ENCODE measurements at places on chromosomes 7 and 10.
A peak's percentile ranks its signal among the peaks of the same experiment; 100 is the strongest.

- no peak for DNase-seq
Observed at GRCh38 chr7:29289156-29290021, 94.8 kb downstream of the CHN2 start.

GRCh38 chr7:96034940-96035727 lies 262.8 kb downstream of the DYNC1I1 start:
- no peak for DNase-seq

GRCh38 chr7:104795616-104796398 lies 218.2 kb upstream of the KMT2E start:
- no peak for DNase-seq

GRCh38 chr7:107591421-107591820 lies 11.4 kb downstream of the BCAP29 start:
- no peak for DNase-seq

- DNase-seq = no peak
Observed at GRCh38 chr10:118571123-118571522, 24.3 kb downstream of the PRLHR start.

DNA sequence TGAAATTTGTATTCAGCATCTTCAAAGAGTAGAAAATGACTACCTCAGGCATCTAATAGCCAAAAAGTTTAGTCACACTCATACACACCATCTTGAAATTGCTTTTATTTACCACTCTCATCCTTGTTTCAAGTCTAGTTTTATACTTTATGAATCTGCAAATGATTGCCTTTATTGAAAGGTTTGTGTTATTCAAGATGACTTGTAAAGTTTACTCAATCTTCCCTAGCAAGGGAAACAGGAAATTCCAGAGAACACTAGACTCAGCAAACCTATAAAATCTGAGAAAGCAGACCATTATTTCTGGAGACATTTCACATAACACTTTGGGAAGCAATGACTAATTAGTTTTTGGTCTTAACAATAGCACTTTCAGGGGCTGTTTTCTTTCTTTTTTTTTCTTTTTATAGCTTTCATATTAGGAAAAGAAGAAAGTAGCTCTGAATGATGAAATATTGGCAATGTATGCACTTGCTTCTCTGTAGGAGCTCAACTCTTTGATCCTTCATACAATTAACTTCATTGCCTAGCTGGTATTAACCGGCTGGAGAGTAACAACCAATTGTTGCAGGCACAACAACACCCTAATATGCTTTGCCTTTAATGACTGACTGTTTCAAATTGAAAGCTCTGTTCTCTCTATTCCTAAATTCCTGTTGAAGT lies 68.9 kb upstream of the HDAC9 start:
- peak; percentile 71 for DNase-seq

GRCh38 chr10:28878236-28878970 lies 201.1 kb downstream of the BAMBI start:
- no peak for DNase-seq

DNA sequence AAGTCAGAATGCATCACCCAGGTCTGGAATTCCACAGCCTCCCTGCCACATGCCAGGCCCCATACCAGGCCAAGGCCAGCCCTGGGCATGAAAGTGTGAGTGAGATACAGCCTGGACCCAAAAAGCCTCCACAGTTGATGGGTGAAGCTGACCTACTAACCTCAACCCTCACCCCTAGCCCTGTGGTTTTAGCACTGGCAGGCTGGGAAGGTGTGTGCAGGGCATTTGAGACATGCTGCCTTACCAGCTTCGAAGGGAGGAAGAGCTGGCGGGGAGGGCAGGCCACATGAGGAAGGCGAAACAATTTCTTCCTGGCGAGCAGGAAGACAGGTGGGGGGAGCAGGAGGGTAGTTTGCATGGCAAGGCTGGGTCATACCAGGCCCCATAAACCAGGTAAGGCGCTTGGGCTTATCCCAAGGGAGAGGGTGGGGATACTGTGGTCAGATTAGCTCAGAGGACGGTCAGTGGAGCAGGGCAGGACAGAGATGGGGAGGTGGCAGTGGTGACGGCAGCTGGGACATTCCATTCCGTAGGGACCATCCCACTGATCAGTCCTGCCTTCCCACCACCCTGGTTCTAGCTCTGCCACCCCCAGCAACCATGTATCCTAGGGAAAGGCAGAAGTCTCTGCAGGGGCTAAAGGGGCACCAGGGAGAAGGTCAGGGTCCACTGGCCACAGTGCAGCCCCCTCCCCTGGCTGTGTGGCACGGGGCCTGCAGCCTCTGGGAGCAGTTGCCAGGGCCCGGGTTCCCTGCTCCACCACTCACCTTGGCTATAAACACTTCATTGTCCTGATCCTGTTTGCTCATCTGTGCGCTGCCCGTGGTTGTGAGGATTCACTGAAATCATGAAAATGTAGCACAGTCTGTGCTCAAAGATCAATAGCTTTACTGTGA lies 155.8 kb downstream of the NRF1 start:
- DNase-seq = no peak

GRCh38 chr7:29547421-29547820 lies 16.2 kb upstream of the PRR15 start:
- DNase-seq = no peak

DNA sequence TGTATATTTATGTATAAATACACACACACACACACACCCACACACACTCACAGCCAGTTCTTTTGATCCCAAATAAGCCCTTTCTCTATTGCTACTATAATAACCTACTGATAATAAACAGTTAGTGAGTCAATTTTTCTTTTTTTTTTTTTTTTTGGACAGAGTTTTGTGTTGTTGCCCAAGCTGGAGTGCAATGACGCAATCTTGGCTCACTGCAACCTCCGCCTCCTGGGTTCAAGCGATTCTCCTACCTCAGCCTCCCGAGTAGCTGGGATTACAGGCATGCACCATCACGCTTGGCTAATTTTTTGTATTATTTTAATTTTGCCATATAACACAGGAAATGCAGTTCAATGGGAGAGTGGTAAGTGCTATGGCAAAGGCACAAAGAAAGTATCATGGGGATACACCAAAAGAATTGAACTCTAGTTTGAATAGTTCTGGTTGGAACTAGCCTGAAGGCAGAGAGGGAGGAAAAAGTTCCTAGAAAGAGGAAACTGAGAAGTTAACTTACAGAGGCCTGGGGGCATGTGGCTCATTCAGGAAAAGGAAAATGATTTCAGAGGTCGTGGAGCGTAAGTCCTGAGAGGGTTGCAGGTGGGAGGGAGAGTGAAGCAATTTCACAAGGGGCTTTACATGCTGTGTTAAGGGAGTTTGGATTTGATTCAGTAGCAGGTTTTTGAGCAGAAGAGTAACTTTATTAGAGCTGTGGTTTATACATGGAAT lies 44.4 kb upstream of the JCAD start:
- DNase-seq = no peak
